T-helper 2 cell (primary cell): ENCODE measurements at places on chromosomes 16 and 17.

GRCh38 chr17:67390006-67390645 is 13.0 kb downstream of the PITPNC1 start:
- DNase-seq = no peak

DNA sequence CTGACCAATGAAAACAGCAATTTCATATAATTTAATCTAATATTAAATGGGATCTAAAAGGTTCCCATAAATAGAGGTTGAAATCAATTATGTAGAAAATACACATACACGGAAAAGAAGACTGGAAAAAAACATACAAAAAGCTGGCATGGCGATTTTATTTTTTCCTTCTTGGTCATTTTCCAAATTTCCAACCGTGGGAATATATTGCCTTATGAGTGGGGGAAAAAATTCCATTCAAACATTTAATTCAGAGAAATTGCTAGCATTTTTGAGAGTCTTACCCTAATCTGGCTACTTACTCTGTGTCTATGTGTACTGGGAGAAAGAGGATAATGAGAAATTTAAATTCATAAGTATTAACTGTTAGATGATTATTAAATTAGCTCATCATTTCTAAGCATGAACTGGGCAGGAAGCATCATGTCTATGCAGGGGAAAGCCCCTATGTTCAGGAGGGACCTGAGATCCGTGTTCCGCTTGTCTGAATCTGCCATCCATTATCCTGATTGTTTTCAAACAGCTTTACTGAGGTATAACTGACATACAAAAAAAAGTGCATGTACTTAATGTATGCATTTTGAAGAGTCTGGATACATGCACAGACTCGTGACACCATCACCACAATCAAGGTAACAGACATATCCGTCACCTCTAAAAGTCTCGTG is 145.2 kb downstream of the XYLT1 start:
- DNase-seq = no peak

DNA sequence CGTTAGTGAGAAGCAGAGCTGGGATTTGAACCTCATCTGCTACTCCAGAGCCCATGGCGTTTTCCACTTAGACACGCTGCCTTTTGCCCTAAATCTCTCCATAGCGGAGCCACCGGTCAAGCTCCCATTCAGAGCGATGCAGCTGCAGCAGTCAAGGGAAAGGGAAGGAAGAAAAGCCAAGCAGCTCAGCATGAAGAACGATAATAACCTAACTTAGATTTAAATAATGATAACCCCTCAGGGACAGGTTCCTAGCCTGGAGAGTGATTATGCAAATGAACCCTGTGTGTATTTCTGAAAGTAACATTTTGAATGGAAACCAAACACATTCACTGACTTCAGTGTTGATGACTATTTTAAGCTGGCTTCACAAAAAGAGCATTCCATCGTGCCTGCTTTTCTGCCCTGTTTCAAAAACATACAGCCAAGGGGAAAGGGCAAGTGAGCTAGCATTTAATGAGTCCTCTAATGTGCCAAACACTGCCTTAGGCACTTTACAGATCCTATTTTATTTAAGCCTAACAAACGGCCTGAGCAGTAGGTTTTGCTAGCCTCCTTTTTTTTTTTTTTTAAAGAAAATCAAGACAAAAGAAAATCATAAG is 798.3 kb downstream of the CDH8 start:
- DNase-seq = no peak

DNA sequence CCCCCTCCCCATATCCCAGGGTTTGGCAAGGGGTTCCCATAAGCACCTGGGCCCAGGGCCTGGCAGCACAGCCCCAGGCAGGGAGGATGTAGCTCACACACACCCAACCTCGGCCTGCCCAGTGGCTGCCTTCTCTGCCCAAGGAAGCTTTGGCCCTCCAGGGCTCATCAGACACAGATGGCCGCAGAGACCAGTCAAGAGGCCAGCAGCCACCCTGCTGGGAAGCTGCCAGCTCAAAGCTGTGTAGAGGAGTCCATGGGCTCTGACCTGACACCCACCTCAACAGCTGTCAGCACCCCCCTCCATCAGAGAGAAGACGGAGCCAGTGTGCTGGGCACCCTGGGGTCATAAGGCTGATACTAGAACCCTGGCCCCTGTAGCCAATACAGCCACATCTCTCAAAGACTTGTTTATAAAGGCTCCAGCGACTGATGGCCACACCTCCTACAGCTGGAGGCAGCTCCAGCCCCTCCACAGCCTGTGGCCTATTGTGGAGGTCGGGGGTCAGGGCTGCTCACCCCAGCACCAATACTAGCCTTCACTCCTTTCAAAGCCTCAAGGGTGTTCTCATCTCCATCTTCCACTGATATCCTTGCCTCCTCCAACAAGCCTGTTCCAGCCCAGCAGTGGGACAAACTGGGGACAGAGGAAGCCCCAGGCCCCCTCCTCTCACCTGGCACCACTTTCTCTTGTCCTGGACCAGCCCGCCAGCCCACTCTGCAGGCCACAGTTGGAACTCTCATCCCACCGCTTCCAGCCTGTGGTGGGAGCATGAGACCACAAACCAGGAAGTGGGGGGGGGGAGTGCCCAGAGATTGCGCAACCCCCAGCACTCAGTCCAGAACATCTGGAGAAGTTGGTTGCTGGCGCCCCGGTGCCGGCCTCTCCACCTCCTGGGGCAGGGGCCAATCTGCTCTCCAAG is 2.2 kb upstream of the MPG start:
- DNase-seq = no peak

- no peak for DNase-seq
These were observed 5.4 kb upstream of the TBX21 start for GRCh38 chr17:47727704-47728036.

GRCh38 chr16:66728117-66728787 is 23.2 kb downstream of the DYNC1LI2 start:
- no peak for DNase-seq

GRCh38 chr17:65753348-65753747 is 191.9 kb upstream of the AXIN2 start:
- no peak for DNase-seq

DNA sequence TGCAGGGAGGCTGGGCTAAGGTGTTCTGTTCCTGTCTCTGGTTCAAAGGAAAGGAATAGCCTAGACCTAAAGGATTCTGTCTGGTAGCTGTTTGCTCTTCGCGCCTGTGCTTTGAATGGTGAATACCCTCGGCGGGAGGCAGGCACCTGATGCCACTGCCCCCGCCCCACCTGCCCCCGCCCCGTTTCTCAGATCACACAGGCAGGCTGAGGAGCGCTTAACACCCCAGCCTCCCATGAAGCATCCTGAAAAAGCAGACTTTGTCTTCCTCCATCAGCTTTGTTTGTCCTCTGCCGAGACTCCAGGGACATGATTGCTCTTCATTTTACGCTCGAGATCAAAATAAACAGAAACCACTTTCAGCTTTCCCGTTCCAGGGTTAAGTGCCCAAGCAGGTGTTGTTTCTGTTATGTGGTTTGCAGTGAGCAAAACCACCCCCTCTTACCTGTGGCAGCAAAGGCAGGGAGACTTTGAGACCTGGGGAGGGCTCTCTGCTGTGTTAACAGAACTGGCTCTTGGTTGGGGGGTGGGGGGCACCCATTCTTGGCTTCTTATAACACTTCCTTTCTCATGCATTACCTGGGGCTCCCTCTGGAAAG is 452.1 kb downstream of the WWOX start:
- no peak for DNase-seq

GRCh38 chr17:61488878-61489718 is 36.9 kb downstream of the TBX4 start:
- no peak for DNase-seq

DNA sequence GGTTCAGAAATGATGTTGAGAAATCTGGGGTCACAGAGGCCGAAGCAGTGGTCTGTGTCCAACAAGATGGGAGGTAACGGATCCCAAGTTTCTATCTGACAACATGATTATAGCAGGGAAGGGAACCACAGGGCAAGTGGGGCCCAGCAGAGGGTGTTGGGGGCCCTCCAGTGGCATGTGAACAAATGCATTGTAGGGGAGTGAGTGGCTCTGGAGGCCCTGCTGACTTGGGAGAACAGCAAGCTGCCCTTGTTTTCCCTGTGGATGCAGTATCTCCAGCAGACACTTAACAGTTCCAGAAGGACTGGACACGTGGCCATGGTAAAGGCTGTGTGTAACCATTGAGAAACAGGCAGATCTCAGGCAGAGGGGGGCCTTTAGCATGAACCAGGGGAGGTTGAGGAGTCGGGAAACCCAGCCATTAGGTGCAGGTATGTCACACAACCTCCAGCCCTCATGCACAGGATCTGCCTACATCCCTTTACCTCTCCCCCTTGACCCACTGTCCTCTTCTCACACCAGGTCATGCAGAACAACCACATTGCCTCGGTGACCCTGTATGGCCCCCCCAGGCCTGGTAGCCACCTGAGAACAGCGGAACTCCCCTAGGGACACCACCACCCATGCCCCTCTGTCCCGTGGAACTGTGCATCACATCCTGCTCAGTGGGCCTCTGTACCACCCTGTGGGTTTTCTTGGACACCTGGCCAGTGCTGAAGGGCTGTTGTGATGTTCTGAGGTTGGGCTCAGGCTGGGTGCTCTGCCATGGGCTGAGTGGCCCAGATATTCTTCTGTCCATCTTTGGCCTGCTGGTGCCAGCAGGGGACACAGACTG is 4.1 kb downstream of the B3GNT9 start:
- DNase-seq = no peak

GRCh38 chr17:4005296-4006164 is 41.3 kb upstream of the ATP2A3 start:
- no peak for DNase-seq

- DNase-seq = peak; percentile 71
These were observed 664 bp upstream of the BCL6B start for GRCh38 chr17:7021993-7022778.

DNA sequence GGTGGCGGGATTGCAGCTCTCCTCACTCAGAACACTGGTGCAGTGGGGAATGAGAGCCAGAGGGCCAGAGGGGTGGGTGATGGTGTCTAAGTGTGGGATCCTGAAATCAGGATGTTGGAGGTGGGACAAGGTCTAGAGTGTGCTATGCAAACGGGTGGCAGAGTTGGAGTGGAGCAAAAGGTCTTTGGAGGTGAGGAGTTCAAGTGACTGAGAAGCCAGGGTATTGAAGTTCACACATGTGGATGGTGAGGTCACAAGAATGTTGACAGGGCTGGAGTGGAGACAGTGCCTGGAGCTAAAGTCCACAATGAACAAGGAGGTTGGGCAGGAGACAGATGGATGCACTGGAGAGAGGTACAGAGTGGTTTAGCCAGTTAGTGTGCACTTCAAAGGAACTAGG is 38.3 kb upstream of the MAP3K14 start:
- DNase-seq = no peak

DNA sequence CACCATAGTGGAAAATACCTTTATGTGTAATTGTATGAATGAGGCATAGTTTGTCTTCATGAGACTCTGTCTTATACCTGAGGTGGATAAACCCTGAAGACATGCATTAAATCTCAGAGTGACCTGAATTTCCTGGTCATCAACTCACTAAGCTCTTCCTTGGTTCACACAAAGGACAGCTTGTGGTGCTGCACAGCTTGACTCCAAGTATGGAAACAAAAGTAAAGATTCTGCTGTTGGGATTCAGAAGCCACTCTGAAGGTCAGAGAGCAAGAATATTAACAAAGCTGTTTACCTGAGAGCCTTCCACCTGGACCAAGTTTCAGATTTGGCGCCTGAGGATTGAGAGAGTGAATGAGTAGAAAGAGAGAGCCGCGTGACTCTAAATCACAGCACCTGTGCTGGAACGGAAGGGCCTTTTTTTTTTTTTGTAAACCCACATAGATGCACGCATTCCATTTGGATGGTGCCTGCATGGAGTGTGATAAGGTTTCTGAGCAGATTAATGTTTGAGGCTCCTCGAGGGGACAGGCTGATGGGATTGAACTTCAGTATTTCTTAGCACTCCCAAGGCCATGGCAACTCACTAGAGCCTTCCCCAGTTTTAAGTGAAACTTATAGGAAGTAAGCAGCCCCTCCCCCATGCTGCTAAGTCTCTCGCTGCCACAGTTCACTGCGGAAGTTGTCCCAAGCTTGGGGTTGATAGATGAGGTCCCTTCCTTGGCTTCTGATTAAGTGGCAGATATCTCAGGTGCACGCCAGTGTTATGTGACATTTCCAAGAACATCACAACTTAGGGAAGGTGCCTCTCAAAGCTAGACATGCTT is 28.7 kb downstream of the CALB2 start:
- DNase-seq = no peak

- peak; percentile 51 for DNase-seq
These were observed 10.0 kb downstream of the PITPNC1 start for GRCh38 chr17:67386965-67387551.

- no peak for DNase-seq
These were observed 214.2 kb upstream of the TNRC6C start for GRCh38 chr17:77744066-77744988.

GRCh38 chr16:29816694-29817441 is 916 bp downstream of the PAGR1 start:
- no peak for DNase-seq

GRCh38 chr16:13055480-13055879 is 154.1 kb downstream of the SHISA9 start:
- DNase-seq = no peak
